ENCODE measurements at places on chromosomes 16 and 17. TPM values are rescaled to one million over a fixed set of nuclear protein-coding genes. Genes with fewer than 3 reads are reported as not detected.

DNA sequence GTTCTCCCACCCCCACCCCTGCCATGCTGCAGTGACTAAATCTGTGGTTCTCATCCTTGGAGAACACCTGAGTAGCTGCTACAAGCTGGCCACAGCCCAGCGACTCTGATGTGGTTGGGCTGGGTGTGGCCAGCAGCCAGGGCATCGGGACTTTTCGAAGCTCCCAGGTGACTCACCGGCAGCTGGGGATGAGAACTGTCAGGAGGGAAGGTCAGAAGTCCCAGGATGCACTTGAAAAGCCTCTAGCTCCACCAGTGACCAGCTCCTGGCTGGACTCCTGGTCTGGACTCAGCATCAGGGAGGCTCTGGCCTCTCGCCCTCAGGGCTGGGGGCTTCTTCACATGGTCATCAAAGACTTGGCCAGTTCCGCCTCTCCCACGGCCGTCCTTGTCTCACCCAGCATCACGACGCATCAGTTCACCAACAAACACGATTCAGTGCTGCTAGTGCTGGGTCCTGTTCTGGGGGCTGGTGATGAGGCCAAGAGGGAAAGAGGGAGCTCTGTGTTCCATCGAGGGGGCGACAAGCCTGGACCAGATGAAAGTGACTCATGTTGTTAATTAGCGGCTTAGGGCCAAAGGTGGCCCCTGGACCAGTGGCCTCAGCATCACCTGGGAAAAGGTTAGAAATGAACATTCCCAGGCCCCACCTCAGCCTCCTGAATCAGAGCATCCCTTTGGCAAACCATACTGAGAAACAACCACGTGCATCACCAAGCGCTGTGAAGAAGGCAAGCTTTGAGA lies 3.9 kb upstream of the C17orf99 start:
- peak; percentile 85 for DNase-seq

CX3CL1 gene
- 0.08 TPM for polyA plus RNA-seq

DNA sequence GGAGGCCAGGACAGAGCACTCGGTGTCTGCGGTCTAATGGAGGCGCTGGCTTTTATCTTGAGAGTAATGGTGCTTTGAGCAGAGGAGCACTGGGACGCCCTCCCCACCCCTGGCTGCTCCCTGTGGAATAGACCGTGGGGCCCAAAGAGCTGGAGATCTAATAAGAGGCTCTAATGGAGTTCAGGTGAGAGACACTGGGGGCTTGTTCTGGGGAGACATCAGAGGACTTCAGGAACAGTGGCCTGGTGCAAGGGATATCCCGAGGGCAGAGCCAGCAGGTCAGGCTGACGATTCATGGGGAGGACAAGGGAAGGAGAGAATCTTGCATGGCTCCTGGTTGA lies 9.5 kb upstream of the KRT19 start:
- DNase-seq: no peak

- DNase-seq: peak; percentile 73
These were observed 61.6 kb downstream of the TIMM22 start for GRCh38 chr17:1058423-1059130.

- no peak for DNase-seq
These were observed 57.3 kb downstream of the XYLT1 start for GRCh38 chr16:17413508-17413907.

DNA sequence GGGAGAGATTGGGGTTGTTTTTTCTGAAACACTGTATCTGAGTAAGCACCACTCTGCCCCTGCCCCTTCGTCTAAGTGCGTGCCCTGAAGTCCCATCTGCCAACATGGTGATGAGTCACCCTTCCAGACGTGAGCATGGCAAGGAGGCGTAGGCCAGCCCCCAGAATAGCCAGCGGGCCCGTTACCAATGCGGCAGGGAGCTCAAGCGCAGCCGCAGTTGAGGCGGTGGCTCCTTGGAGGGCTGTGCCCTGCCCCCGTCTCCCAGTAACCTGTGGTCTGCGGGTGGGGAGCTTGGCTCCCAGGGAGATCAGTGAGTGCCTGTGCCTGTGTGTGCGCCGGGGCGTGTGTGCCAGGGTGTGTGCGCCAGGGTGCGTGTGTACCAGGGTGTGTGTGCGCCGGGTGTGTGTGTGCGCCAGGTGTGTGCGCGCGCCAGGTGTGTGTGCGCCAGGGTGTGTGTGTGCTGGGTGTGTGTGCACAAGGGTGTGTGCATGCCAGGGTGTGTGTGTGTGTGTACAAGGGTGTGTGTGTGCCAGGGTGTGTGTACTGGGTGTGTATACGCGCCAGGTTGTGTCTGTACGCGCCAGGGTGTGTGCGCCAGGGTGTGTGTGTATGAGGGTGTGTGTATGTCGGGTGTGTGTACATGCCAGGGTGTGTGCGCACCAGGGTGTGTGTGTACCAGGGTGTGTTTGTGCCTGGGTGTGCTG lies 98.6 kb upstream of the CHMP6 start:
- peak; percentile 41 for DNase-seq

GRCh38 chr17:75509528-75510258 lies 5.6 kb downstream of the CASKIN2 start:
- no peak for DNase-seq

CCDC92B gene
- polyA plus RNA-seq: 0.12 TPM

SOX8 gene
- 0.14 TPM for polyA plus RNA-seq

DNA sequence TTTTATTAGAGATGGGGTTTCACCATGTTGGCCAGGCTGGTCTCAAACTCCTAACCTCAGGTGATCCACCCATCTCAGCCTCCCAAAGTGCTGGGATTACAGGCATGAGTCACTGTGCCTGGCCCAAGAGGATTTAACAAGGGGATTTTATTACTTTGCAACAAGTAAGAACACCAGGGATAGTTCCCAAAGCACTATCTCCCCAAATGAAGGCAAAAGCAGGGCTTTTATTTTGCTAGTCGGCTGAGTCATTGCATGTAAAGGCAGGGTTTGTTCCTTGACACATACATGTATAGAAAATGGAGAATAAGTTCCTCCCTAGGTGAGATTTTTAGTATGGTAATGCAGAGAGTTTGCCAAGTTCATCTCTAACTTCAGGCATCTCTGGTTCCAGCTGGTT lies 24.0 kb downstream of the REXO5 start:
- no peak for DNase-seq

HCRT gene
- polyA plus RNA-seq: not detected

DNA sequence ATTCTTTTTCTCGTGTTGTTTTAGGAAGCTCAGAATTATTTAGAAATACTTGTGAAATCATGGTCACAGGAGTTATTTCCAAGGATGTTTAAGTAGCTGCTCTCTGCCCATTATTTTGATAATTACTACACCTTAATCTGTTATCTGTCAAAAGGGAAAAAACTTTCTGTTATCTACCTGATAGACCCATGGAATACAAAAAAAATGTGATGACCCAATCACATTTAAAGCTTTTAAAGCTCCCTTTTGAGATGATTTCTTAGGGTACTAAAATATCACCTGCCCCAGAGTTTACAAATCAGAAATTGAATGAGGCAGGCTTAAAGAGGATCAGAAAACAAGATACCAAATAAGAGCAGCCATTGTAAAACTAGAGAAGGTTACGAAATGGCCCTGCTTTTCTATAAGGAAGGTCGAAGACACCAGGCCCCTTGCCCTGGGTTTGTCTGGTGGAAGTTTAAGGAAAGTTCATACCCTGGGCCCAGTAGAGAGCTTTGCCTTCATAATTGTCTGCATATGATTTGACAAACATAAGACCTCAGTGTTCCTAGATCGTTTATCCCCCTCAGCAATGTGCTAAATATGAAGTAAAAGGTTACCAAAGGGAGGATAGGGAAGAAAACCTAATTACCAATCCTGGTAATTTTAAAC lies 149.9 kb upstream of the TBX2 start:
- no peak for DNase-seq

DNA sequence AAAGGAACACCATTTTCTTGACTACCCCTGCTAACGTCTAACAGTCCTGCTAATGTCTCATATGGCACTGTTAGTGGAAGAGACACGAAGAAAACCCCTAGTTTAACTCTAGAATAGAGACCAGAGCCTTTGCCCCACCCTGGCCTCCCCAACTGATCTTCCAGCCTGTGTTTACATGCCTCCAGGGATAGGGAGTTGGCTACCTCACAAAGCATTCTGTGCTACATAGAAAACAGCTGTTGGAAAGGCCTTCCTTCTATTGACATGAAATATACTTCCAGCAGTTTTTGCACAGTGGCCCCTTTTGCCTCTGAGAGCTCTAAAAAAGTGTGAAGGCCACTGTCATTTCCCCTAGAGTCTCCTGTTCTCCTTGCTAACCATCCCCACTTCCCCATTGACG lies 73.1 kb downstream of the ASIC2 start:
- DNase-seq: no peak

FN3KRP gene
- 62.4 TPM for polyA plus RNA-seq

GRCh38 chr17:7881276-7882054 lies 7.1 kb upstream of the CHD3 start:
- no peak for DNase-seq

- DNase-seq: peak; percentile 17
These were observed 318.3 kb downstream of the CBLN1 start for GRCh38 chr16:48963306-48963705.

- no peak for DNase-seq
These were observed 18.2 kb downstream of the PCTP start for GRCh38 chr17:55768936-55769624.

KRTAP1-1 gene
- not detected for polyA plus RNA-seq

GRCh38 chr16:9270424-9270823 lies 179.0 kb downstream of the HAPSTR1 start:
- no peak for DNase-seq

All from A549 (cell line).